ENCODE measurements at places on chromosomes 3 and 15. TPM values are rescaled to one million over a fixed set of nuclear protein-coding genes. Genes with fewer than 3 reads are reported as not detected.

PDZRN3 gene
- not detected for total RNA-seq

IMPDH2 gene
- total RNA-seq = 164 TPM

LRTM1 gene
- not detected for total RNA-seq

SLC28A1 gene
- not detected for total RNA-seq

COL6A5 gene
- not detected for total RNA-seq

CCDC32 gene
- 15.4 TPM for total RNA-seq

DISP2 gene
- 1.2 TPM for total RNA-seq

ANKRD63 gene
- not detected for total RNA-seq

AHSG gene
- not detected for total RNA-seq

CCDC54 gene
- total RNA-seq = not detected

RARRES1 gene
- total RNA-seq = 9.2 TPM

TAGLN3 gene
- total RNA-seq = 0.46 TPM

PLA2G4E gene
- not detected for total RNA-seq

FANCD2OS gene
- not detected for total RNA-seq

ATP13A3 gene
- 19.4 TPM for total RNA-seq

GOLGA6A gene
- total RNA-seq = 0.08 TPM

HLTF gene
- 7.0 TPM for total RNA-seq

PLOD2 gene
- 135 TPM for total RNA-seq

DLL4 gene
- 0.35 TPM for total RNA-seq

GRAMD1C gene
- not detected for total RNA-seq

SLC12A1 gene
- not detected for total RNA-seq

IGDCC3 gene
- total RNA-seq = 0.20 TPM

ABCF3 gene
- 33.3 TPM for total RNA-seq

CHRFAM7A gene
- total RNA-seq = 6.7 TPM

TMC3 gene
- not detected for total RNA-seq

RTP1 gene
- not detected for total RNA-seq

LINGO1 gene
- total RNA-seq = 8.9 TPM

COL8A1 gene
- not detected for total RNA-seq

CACNA2D3 gene
- not detected for total RNA-seq

MYLK gene
- 16.5 TPM for total RNA-seq

IGSF10 gene
- total RNA-seq = 0.49 TPM

CCDC191 gene
- total RNA-seq = 1.7 TPM

GP5 gene
- not detected for total RNA-seq

PLA2G4D gene
- not detected for total RNA-seq

CALML4 gene
- total RNA-seq = 9.5 TPM

FYTTD1 gene
- 29.3 TPM for total RNA-seq

LRRC34 gene
- total RNA-seq = not detected

SPTBN5 gene
- 0.22 TPM for total RNA-seq

GUCA1C gene
- not detected for total RNA-seq

STRIT1 gene
- total RNA-seq = not detected

PRRT3 gene
- 1.7 TPM for total RNA-seq

GOLGA8J gene
- total RNA-seq = not detected

Data from A549 treated with RU486 at 1 μM for 4 hours (cell line).